ENCODE measurements at places on chromosomes 11 and 22. TPM values are rescaled to one million over a fixed set of nuclear protein-coding genes. Genes with fewer than 3 reads are reported as not detected.

DNA sequence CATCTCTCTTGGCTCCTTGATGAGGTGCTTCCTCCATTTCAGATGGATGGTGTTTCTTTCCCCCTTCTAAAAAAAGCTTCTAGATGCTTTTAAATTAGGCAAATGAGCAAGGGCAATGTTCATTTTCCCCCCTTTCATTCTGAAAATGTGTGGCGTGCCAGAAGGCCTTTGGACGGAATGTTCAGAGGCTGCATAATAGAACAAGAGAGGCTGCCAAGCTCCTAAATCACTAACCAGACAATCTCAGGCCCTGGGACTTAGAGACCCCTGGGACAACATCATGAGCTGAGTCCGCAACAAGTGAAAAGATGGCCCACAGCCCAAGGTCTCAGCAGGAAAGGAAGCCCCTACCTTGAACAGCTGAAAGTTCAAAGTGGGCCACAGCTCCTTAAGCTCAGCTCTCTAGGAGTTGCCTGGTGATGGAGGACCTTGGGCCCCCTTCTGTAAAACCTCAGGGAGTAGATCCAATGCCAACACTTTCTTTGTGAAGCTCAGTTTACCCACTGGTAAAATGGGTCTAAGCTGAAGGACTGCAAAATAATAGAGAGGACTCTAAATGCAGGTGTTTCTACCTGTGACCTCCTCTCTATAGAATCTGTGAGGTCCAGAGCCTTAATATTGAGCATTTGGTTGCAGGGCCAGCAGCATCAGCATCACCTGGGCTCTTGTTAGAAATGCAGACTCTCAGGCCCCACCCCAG lies 144.0 kb downstream of the FBXO7 start:
- no peak for DNase-seq

- DNase-seq, result no peak
These were observed 12.3 kb downstream of the ARFGAP3 start for GRCh38 chr22:42844756-42845155.

- no peak for DNase-seq
These were observed 74.3 kb downstream of the RPUSD4 start for GRCh38 chr11:126137136-126137535.

GRCh38 chr11:22634897-22635629 lies 9.4 kb upstream of the FANCF start:
- peak; percentile 65 for DNase-seq

DNA sequence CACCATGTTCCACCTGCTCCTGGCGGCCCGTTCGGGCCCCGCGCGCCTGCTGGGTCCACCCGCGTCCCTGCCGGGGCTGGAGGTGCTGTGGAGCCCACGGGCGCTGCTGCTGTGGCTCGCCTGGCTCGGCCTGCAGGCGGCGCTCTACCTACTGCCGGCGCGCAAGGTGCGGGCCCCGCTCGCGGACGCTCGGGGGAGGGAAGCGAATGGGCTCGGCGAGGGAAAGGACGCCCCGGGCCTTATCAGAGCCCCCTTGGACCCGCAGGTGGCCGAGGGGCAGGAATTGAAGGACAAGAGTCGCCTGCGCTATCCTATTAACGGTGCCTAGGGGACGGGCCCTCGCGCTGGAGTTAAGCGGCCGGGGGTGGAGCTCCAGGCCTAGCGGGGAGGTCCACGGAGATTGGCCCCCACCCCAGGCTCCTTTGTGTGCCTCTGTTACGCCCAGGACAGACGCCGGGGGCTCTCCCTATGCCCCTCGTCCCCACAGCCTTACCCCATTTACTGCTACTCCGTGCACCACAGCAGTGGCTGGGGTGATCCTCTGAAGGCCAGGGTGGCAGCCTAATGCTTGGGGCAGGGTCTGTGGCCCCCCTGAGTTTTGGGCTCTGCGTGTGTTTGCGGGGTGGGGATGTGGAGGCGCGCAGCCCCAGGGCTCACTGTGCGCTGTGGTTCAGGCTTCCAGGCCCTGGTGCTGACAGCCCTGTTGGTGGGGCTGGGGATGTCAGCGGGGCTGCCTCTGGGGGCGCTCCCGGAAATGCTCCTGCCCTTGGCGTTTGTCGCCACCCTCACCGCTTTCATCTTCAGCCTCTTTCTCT lies 1.1 kb downstream of the TM7SF2 start:
- DNase-seq, result no peak

- DNase-seq, result peak; percentile 72
These were observed 60.2 kb upstream of the EMID1 start for GRCh38 chr22:29145321-29146072.

DNA sequence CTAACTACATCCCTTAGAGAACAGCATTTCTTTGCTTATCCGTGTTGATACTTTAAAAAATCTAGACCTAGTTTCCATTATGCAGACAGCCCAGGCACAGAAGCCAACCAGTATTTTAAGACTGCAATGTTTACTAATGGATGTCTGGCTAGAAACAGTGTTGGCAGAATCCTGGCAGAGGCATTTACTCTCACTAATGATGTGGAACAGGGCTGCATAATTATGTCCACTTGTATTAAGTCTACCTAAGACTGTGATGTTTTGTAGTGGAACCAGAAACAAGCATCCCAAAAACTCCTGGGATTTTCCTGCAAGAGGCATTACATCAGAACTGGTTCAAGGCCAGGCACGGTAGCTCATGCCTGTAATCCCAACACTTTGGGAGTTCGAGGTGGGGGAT lies 50.2 kb upstream of the PICALM start:
- DNase-seq, result no peak

- no peak for DNase-seq
These were observed 1.3 kb upstream of the INSC start for GRCh38 chr11:15113381-15113780.

DNA sequence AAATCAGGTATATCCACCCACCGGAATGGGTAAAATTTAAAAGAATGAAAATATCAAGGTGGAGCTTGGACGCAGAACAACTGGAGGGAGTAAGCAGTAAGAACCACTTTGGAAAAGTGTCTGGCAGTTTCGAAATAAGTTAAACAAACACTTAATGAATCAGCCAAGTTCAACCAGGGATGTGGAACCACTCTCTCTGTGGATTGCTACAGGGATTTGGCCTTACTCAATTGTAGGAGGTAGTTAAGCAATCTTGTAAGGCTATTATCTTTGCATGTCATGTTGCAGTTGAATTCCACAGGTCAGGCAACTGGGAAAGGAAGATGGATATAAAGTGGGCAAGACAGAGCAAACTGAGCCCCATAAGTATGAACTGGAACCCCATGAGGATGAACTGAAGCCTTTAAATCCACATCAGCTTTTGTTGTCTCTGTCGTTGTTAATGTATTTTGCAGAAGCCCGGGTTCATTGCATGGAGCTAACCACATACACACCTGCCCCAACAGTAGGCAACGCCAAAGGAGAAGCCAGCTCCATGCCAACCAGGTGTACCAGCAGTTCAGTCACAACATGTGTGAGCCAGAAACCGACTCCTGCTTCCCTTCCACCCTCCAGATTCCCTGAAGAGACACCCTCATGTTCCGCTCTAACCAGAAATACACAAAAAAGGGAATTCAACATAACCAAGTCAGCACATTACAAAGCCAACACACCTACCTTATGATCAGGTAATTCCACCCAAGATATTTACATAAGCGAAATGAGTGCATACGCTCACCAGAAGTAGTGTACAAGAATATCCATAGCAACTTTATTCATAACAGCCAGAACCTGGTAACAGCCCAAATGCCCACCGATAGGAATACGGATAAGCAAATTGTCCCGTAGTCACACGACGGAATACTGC lies 8.0 kb upstream of the SLC43A3 start:
- no peak for DNase-seq

DNA sequence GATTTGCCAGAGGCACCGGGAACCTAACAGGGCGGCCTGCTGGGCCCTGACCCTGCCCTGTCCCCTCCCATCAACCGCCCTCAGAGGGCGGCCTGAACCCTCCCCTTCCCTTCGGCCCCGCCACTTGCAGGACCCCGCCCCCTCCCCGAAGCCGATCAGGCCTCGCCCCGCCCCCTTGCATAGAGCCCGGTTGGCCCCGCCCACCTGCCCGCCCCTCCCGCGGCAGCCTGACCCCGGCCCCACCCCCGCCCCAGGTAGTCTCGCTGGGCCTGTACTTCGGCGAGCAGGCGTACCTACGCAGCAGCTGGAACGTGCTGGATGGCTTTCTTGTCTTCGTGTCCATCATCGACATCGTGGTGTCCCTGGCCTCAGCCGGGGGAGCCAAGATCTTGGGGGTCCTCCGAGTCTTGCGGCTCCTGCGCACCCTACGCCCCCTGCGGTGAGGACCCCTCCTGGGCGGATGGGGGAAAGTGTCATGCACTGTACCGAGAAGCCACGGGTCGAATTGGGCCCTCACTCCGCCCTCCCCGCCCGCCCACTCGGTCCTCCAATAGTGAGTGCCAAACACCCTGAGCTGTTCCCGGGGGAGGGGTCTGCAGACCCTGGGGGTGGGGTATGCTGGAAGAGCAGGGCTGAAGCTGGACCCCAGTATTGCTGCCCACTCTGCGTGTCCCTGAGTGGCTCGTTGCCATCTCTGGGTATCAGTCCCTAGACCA lies 94.1 kb downstream of the CACNA1I start:
- no peak for DNase-seq

Gene CARD10
- 6.0 TPM for total RNA-seq

Gene CARD18
- total RNA-seq, result not detected
